Fibroblast of villous mesenchyme (primary cell): ENCODE measurements at places on chromosomes 11 and 22.
A peak's percentile ranks its signal among the peaks of the same experiment; 100 is the strongest.

GRCh38 chr11:125625225-125625629 is 264 bp downstream of the CHEK1 start:
- DNase-seq, result no peak

DNA sequence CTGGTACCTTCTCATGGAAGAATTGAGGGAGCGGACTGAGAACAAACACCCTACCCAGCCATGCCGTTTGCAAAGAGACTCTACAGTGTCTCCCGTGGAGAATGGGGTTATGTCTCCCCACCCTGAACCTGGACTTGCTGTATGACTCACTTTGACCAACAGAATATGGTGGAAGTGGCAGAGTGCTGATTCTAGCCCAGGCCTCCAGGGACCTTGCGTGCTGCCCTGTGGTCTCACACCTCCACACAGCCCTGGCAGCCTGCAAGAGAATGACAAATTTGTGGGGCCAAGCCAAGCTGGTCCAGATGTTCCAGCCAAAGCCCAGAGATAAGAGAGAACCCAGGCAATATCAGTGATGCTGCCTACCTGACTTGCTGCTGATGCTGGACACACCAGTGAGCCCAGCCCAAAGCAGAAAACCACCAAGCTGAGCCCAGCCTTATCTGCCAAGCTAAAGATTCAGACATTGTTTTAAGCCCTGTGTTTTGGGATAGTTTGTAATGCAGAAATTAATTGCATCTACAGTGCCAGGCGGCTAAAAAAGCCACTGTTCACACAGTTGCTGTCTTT is 8.1 kb upstream of the LINC01488 start:
- DNase-seq, result no peak

DNA sequence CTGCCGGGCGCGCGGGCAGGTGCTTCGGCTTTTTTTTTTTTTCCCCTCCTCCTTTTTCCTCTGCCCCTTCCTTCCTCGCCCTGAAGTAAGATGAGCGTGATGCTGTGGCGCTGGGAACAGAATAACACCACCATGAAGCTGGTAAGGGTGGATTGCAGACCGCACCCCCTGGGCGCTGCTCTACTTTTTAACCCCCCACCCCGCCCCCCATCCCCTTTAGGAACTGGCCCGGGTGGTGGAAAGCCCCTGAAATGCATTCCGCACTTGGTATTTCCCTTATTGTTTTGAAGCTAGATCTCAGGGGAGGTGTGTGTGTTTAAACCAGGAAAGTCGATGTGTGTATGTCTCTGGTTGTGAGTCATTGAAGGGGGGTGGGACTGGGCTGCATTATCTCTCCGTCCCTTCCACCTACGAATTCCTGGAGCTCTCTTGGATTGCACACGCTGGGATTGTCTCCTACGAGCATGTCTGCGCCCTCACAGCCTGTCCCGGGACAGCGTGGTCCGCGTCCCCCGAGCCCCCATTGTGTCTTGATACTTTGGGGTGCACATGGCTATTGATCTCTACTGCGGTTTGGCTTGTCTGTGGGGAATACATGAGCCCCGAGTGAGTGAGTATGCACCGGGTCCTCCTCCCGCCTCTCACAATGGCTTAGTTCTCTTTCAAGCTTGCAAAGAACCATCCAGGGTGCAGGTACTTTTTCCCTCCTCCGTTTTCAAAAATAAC is 64.9 kb downstream of the NAV2 start:
- DNase-seq, result peak; percentile 42

- peak; percentile 44 for DNase-seq
Observed at GRCh38 chr22:38754751-38755154, 1.0 kb downstream of the SUN2 start.

GRCh38 chr11:44852159-44852747 is 98.4 kb downstream of the TP53I11 start:
- no peak for DNase-seq

DNA sequence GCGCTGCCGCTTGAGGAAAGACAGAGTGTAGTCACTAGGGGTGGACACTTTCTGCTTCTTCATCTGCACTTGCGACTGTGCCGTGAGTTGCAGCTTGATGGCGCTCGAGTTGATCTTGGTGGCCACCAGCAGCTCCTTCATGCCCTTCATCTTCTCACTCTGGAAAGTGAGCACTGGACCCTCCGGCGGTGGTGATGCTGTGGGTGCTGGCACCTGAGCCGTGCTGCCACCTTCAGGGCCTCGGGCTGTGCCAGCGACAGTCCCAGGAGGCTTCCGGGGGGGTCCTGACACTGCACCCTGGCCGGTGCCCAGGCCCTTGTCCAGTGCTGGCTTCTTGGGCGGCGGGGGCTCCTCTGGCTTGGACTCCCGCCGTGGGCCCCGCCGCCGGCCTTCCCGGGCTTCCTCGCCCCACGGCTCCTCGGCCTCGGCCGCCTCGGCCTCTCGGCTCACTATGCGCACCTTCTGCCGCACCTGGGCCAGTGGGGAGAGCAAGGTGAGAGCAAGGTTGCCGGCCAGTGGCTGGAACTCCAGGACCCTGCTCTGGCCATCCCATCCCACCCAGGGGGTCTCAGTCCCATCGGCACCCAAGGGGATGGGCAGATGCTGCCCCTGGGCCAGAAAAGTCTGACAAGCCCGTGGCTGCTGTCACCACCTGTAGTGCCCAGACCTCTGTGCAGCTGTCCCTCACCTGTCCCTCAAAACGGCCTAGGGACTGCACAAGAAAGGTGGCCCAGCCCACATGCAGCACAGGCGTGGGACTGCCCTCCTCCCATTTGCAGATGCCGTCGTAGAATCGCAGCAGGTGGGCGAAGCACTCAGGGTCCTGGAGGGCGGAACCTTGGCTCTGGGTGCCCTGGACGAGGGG is 1.6 kb upstream of the MAP4K2 start:
- DNase-seq, result no peak

GRCh38 chr11:91986218-91986617 is 238.4 kb upstream of the FAT3 start:
- DNase-seq, result no peak

DNA sequence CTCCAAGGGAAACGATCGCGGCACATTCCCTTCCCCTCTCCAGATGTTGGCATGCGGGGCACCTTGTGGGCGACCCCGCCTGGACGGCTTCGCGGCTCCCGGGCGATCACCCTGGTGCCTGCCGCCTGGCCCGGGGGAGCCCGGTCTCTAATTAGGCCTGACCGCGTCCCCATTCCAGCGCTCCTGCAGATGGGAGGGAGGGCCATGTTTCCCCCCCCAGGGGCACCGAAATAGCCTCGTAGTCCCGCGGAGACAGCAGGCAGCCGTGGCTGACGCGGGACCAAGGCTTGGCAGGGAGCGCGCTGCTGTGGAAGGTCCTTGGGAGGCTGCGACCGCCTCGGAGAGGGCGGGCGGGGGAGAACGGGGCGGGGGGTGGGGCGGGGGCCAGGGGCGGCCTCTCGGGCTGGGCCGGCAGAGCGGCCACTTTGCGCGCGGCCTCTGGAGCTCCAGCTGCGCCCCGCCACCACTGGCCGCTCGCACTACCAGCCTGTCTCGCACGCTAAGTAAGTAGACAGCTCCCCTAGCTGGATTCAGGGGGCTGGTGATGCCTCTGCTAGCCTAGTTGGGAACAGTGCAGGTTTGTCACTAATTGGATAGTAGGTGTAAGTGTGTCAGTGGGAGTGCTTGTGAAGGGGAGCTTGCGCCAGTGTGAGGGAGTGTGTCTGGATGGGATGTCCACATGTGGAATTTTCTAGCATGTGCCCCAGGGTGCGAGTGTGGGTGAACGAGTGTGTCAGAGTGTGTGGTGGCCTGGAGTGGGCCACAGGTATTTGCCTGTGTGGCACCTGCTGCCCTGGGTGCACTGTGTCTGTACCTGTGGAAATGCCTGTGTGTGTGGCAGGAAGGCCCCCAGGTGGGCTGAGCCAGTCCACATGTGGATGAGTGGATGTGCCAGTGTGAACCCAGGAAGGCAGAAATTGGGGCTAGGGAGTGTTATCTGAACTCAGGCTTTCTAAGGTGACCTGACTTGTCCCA is at the start of gene INSC:
INSC (plus strand) TSS at position 423 of the 975 bp plus-strand sequence. CDS start 34,252 bp downstream, outside the sequence.
- peak; percentile 14 for DNase-seq
